ENCODE measurements at places on chromosomes 6 and 20.

DNA sequence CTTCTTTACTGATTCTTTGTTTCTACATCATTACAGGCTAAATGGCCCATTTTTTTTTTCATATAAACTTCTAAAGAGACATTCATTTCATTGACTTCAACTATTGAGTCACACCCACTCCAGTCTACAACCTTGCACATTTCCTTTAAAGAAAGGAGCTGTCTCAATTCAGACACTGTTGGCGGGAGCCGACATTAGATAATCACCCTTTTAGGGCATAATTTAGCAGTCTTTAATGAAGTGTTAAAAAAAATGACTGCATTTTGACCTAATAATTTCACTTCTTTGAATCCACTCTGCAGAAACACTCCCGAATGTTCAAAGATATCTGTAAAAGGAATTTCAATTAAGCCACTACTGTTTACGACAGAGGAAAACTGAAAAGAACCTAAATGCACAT, 1.5 kb downstream of the EPM2A start:
- DNase-seq, result no peak

- DNase-seq, result no peak
Measured at GRCh38 chr6:14349507-14349906, 231.9 kb downstream of the CD83 start.

- no peak for DNase-seq
Measured at GRCh38 chr6:46221222-46221793, 50.5 kb upstream of the ENPP5 start.

- no peak for DNase-seq
Measured at GRCh38 chr6:113425977-113426660, 431.0 kb upstream of the MARCKS start.

- DNase-seq, result no peak
Measured at GRCh38 chr6:36728289-36729160, 30.9 kb downstream of the RAB44 start.

DNA sequence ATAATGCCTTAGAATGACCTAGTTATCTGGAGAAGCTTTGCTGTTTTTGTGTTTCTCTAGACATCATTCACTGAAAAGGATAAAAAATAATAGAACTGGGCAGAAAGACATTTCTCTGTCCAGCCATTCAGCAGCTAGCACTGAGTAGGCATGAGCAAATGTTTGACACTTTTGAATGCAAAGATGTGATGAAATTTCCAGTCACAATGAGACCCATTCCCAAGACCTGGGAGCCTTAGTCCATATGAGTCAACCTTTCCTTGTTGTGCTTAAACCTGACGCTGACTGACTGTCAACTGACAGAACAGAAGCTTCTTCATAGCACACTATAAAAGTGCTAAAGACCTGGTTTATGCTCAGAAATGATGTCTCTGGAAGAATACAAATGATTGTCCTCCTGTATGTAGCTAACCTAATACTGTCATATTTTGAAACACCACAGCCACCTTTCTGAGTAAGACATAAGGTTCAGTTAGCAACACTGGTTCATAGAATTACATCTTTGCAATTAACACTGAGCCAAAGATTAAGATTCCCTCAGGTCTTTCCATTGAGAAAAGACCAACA, 17.1 kb downstream of the RALGAPA2 start:
- no peak for DNase-seq

DNA sequence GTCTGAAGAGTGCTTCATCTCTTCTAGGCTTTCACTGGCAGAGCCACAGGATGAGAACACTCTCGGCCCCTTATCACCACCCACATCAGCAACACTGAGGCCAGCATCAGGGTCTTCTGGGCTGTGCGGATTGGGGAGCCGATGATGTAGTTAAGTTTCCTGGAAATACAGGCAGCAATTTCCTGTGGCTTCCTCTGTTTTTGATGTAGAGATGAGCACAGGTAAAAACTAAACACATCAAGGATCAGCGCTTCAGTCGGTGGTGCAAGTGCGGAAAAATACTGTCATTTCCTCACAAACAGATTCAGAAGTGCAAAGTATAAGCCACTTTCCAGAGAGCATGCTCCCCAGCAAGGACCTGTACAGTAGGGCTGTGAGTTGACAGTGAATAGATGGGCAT, 62.6 kb downstream of the BACH2 start:
- no peak for DNase-seq

- DNase-seq, result no peak
Measured at GRCh38 chr20:45392733-45393132, 14.6 kb upstream of the TP53TG5 start.

DNA sequence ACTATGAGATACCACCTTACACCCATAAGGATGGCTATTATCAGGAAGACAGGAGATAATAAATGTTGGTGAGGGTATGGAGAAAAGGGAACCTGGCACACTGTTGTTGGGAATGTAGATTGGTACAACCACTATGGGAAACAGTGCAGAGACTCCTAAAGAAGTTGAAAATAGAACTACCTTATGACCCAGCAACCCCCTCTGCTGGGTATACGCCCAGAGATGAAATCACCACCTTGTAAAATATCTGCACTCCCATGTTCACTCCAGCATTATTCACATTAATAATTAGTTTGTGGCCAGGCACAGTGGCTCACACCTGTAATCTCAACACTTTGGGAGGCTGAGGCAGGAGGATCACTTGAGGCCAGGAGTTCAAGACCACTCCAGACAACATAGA, 26.8 kb downstream of the ZBTB9 start:
- DNase-seq, result no peak

DNA sequence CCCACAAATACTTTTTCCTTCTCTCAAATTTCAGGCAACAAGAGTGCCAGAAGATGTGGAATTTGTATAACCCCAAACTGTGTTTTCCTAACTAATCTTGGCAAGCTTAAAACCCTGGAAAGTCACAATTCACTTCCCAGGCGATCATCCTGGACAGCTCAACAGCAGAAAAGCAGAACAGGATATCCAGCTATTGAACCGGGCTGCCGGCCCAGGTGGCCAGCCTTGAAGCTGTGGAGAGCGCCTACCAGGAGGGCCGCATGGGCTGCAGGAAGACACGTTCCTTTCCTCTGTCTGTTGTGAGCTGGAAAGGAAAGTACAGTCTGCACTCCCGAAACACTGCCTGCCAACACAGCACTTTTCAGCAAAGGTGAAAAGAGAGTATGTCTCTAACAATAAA, 719.7 kb upstream of the MARCKS start:
- peak; percentile 39 for DNase-seq

Data from mesothelial cell of epicardium (in vitro differentiated cells).